ENCODE measurements at places on chromosomes 6 and 20. TPM values are rescaled to one million over a fixed set of nuclear protein-coding genes. Genes with fewer than 3 reads are reported as not detected.

Gene SEMG1
- not detected for total RNA-seq

Gene TRIM40
- 0.12 TPM for total RNA-seq

DNA sequence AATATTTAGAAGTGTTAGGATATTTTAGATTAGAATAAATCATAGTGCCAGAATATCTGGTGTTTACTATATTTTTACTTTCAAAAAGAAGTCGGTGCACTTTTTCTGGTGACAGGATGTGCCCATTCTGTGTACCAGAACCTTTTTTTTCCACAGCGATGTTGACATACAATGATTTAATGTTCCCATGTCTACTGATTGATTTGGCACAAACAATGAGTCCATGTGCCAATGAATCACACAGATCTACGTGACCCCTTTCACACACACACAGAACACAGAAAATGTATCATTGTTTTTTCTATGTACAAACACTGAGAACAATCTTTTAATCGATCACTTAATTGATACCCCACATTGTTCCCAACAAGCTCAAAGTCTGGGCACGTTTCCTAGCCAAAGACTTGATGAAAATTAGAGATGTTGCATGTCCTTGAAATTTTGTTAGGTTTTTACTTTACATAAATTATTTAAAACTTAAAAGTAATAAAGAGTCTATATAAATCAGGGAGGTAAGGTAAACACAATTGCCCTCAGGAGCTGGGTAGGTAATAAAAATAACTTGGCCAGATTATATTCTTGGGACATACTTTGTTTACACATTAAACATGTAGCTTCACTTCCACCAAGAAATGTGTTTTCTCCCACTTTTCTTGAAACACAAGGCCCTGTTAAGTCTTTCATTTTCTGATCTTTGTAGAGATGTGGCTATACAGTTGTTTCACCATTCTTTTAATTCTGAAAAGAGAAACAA is 36.4 kb upstream of the SOX4 start:
- DNase-seq = no peak

- DNase-seq = no peak
Observed at GRCh38 chr6:4608361-4609115, 167.7 kb upstream of the CDYL start.

All from activated naive CD4-positive, alpha-beta T cell treated with anti-CD3 and anti-CD28 coated beads, Interleukin-2, amount 50 U/mL, for 72 hours (primary cell).